ENCODE measurements at places on chromosomes 3 and 15.

- peak; percentile 82 for DNase-seq
These were observed 36.6 kb downstream of the LNP1 start for GRCh38 chr3:100437721-100438622.

- DNase-seq = no peak
These were observed 18.2 kb downstream of the VGLL4 start for GRCh38 chr3:11625376-11626083.

GRCh38 chr3:184554461-184554860, 7.1 kb upstream of the EPHB3 start:
- DNase-seq = no peak

- DNase-seq = no peak
These were observed 15.2 kb downstream of the CDIN1 start for GRCh38 chr15:36594556-36595090.

GRCh38 chr3:158402590-158402989, 168.4 kb upstream of the MLF1 start:
- DNase-seq = no peak

GRCh38 chr3:133733226-133733625, 13.0 kb upstream of the TF start:
- no peak for DNase-seq
